ENCODE measurements at places on chromosomes 5 and 9.

DNA sequence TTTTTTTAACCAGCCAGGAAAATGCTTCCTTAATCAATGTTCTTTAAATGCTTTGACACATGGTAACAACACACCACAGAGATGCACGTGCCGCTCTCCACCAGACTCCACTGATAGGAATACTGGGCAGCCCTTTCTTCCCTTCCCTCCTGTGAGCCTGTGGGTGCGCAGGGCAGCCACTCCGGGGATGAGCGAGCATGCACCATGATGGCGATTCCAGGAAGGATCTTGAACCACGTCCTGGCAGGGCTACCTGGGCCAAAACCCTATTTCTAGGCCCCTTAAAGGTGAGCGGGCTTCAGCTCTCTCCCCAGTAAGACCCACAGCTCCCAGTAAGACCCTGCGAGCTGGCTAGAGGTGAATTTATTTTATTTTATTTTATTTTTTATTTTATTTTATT is 128.2 kb downstream of the MVB12B start:
- no peak for DNase-seq

DNA sequence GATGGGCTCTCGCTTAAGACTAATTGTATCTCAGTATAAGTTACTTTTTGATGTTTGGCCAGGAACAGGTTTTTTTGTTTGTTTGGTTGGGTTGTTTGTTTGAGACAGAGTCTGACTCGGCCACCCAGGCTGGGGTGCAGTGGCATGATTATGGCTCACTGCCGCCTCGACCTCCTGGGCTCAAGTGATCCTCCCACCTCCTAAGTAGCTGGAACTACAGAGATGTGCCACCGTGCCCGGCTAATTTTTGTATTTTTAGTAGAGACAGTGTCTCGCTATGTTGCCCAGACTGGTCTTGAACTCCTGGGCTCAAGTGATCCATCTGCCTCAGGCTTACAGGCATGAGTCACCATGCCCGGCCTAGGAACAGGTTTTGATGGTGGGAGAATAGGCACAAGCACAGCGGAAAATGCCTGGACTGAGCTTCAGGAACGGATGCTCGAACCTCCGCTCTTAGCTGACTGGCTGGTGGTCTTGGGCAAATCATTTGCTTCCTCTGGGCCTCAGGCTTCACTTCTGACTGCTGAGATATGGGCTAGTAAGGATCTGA is 11.4 kb upstream of the SYNPO start:
- no peak for DNase-seq

- no peak for DNase-seq
Measured at GRCh38 chr5:14696057-14696456, 31.5 kb downstream of the OTULIN start.

- DNase-seq: no peak
Measured at GRCh38 chr9:93979721-93980120, 24.6 kb upstream of the BARX1 start.

DNA sequence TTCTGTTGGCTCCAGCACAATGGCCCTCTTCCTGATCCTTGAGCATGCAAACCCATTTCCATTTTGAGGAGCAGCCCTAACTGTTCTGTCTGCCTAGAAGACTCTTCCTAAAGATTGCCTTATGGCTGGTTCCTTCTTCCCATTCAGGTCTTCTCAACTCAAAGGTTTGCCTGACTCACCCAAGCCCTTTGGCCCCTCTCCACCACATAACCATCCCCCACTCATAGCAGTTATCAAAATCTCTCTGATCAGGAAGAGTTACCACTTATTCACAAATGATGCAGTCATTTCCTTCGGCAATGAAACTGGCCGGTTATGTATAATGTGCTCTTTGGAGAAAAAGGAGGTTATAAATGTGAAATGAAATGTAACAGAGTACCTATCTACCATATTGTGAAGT is 8.9 kb upstream of the POU4F3 start:
- no peak for DNase-seq

- DNase-seq: no peak
Measured at GRCh38 chr5:89662499-89662898, 747.1 kb downstream of the CETN3 start.

DNA sequence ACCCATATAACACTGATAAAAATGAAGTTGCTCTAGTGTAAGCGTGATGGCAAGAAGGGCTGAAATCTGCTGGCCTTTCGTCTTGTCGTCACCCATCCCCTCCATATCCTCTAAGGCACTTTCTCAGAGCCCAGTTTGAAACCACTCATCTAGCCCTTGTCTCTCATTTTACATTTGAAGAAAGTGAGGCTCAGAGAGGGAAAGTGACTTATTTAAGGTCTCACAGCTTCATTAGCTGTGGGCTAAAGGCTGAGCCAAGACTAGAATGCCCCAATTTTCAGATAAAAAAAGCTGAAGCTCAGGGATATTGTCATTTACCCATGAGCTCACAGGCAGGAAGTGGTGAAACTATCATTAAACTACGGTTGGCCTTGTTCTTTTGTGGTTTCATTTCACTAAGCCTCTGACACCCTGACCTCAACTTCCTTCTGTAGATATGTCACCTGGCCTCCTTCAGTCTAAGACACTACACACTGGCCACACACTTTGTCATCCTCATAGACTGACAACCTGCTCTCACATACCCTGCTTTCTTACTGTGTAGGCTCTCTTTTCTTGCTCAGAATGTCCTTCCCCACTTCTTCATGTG is 176.7 kb upstream of the DMAC1 start:
- no peak for DNase-seq

- no peak for DNase-seq
Measured at GRCh38 chr5:163758283-163758711, 252.9 kb downstream of the MAT2B start.
